Activated T-helper 2 cell treated with anti-CD3 and anti-CD28 coated beads, Interferon-gamma antibody, Interleukin-2, Interleukin-4, amounts not matched to agents 10 μg/mL and 5 μg/mL and 100 μg/mL, durations not matched to agents 14 hours and 24 hours and 36 hours (primary cell): ENCODE measurements at places on chromosomes 2 and 18. TPM values are rescaled to one million over a fixed set of nuclear protein-coding genes. Genes with fewer than 3 reads are reported as not detected.

SERPINB12 gene
- total RNA-seq: not detected in 2 replicates

RAB12 gene
- total RNA-seq: 14.7 and 17.2 TPM in 2 replicates

MC2R gene
- not detected in 2 replicates for total RNA-seq

GRCh38 chr2:134897932-134898331, 20.7 kb upstream of the CCNT2 start:
- DNase-seq: no peak

DNA sequence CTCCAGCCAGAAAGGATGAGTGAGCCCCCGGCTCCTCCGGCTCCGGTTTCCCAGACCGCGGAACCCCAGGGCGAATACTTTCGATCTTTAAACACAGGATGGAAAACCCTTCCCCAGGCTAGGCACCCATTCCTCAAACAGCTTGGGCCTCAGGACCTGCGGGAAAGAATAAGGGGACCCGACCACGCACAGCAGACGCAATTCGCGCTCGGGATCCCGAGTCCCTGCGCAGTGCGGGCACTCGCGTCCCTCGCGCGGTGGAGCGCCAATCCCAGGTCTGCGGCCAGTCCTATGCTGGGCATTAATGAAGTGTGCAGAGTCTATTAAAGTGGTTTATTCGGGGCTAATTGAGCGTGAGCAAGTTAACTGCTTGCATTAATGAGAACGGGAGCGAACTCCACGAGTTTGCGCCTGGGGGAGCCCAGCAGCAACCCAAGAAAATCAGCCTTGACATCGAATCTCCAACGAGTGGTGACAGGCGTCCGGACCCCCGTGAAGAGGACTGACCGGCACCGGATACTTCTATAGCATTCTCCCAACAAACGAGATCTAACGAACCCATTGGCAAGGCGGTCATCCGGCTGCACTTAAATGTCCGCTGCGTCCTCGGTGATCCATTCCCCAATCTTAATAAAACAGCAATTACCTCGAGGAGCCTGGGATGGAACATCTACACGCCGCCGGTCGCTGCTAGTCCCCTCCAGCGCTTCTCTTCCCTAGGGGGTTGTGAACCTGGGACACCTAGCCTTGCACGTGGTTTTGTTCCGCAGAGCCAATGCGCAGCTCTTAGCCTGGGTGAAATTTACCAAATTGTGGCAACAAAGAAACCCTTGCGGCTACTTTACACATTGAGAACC, 1.6 kb downstream of the OSR1 start:
- DNase-seq: no peak

INPP5D gene
- total RNA-seq: 58.5 and 62.3 TPM in 2 replicates

DNA sequence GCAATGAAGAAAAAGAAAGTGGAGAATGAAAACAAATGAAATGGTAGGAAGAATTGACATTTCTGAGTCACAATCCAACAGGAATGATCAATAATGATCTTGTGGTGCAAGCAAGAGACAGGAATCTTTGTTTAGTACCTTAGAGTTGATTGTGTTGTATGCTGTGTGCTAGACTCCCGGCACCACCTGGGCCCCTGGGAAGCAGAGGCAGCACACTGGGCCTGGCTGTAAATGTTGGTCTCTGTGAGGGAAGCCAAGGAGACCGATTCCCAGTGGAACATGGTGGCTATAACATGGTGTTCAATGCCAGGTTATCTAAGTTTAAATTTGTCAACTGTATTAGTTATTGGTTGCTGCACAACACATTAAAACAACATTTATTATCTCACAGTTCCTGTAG, 9.8 kb upstream of the CWC22 start:
- no peak for DNase-seq

GRCh38 chr18:23956483-23956882, 58.1 kb upstream of the TTC39C start:
- no peak for DNase-seq

GRCh38 chr2:98269830-98270229, 76.4 kb upstream of the CNGA3 start:
- no peak for DNase-seq

DNA sequence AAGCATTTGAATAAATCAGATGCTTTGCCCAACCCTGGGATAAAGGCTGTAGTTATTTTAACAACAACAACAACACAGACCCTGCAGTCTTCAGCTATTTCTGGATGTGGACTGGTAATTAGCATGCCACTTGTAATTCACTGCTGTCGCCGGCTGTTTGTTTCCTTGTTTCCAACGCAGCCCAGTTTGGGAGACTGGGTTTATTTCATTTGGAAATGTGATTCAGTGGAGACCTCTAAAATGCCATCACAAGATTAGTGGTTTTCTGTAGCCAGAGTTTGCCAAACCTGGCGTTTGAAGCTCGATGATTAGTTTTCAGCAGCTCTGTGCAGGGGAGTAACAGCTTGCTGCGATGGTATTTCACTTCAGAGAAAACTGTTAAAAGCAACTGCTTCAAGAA, 83.5 kb downstream of the LDLRAD4 start:
- DNase-seq: no peak
